Activated naive CD8-positive, alpha-beta T cell treated with anti-CD3 and anti-CD28 coated beads for 36 hours (primary cell): ENCODE measurements at places on chromosomes 2 and 18. TPM values are rescaled to one million over a fixed set of nuclear protein-coding genes. Genes with fewer than 3 reads are reported as not detected.
A peak's percentile ranks its signal among the peaks of the same experiment; 100 is the strongest.

GRCh38 chr2:36797324-36798070, 101.0 kb downstream of the VIT start:
- no peak for DNase-seq

GRCh38 chr2:381941-382727, 94.2 kb upstream of the ALKAL2 start:
- no peak for DNase-seq

DNA sequence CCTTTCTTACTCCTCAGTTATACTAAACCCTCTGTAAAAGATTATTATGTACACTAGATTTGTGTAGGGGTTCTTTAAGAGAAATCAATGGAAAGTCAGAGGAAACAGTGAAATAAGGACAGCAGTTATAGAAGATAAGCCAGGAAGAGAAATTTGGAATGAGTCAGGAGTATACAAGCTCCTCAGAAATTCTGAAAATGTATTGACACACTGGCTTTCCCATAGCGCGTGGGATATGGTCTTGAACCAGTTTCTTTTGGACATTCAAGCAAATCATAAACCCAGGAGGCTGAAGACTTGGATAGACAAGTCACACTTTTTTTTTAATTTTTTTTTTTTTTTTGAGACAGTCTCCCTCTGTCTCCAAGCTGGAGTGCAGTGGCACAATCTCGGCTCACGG, 316.1 kb upstream of the MMADHC start:
- DNase-seq, result no peak

DNA sequence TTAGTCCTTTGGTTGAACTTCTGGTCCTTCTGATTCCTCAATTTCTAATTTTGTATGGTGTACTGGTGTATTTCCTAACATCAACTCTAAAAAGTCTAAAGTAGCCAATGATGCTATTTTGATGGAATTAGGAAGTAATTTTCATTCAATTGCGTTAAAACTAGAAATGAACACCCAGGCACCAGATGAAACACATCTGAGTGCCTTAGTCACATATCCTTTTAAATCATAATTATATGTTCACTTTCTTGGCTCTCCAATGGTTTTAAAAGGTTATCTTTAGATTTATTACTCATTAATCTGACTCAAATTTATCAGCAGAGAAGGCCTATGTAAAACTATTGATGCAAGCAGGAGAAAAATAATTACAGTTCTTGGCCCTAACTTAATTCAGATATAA, 119.7 kb downstream of the GAREM1 start:
- DNase-seq, result no peak

- peak; percentile 47 for DNase-seq
Measured at GRCh38 chr2:231717281-231718171, 9.2 kb downstream of the PTMA start.

DNA sequence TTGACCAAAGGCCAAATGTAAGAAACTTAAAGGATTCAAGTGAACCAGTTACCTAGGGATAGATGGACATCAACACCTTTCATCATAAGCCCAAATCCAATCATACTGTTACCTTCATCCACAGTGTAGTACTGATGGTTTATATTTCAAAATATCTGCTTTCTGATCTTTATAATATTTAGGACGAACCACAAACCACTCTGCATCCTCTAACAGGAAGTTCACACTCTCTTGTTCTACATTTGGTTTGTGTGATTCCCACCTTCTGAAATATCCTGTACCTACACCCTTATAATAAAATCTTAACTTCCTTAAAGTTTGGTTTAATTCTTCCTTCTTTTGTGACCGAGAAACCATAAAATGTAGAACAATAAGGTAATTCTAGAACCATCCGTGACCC, 535.7 kb upstream of the CHAC2 start:
- DNase-seq, result no peak

- peak; percentile 30 for DNase-seq
Measured at GRCh38 chr2:26068602-26069298, 34.9 kb downstream of the RAB10 start.

- no peak for DNase-seq
Measured at GRCh38 chr2:240988146-240988545, 10.3 kb upstream of the SNED1 start.

GRCh38 chr18:59052965-59053820, 86.5 kb upstream of the SEC11C start:
- no peak for DNase-seq

GRCh38 chr2:65096948-65097347, 33.0 kb downstream of the RAB1A start:
- DNase-seq, result no peak

DNA sequence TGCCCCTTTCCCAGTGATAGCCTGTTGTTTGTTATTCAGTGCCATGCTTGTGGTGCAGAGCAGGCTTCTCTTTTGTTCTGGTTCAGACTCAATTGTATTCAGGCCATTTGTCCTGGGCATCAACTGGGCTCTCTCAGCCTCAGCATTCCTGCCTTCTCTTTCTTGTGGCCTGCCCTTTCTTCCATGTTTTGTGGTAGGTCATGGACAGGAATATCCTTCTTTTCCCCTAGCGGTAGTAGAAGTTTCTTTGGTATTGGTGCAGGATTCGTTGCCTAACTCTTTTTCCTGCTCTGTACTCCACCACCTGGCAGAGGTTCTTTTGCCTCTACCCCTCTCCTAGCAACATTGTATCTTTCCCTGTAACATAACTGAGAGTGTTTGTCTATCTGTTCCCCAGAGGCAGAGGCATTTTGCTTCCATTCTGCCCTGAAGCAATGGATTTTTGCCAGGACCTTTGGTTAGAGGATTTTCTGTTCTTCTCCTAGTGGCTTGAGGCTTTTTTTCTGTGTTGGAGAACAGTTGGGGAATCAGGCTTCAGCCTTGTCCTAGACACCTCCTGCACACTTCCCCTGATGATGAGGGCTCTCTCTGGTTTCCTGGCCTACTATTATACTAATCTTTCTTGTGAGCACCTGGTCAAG, 68.5 kb downstream of the NCOA1 start:
- no peak for DNase-seq

GRCh38 chr18:79741362-79741700, 56.4 kb upstream of the KCNG2 start:
- DNase-seq, result no peak

DNA sequence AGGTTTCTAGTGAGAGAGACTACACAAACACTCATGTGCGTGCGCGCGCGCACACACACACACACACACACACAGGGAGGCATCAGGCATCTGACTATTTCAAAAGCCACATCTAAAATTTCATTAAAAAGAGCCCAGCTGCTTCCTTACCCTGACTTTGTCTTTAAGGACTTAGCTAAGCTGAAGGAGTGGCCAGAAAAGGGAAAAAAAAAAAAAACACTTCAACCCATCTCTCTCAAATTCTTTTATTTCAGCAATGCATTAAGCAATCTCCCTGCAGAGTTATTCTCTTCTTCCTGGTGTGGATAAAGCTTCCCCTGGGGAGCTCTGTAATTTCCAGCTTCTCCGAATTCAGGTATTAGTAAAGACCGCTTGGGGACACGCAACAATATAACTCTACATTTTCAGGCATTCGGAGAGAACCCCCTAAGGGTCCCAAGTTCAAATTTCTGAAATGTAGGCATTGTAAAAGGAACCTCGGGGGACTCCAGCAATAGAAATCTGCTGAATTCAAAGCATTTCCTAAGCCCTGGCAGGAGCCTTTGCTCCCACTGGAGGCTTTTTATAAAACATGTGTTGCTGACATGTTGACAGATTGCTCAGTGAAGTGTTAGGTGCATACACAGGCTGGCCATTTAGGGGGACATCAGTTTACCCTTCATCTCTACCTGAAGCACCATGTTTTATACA, 67.0 kb downstream of the ZNF521 start:
- no peak for DNase-seq

DNA sequence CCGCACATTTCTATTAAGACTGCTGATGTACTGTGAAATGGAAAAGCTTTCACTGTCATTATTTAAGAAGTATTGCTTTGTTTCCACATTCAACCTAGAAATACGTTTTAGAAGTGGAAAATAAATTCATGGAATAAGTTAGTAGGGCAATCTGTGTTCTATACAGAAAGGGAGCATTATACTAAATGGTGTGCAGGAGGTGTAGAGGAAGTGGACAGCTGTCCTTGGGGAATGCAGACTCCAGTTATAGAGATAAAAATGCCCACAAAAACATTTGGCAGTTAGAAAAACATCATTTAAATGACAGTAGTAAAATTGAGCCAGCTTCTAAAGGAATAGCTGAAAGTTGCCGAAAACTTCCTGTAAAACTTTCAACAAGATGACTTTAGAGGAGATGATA, 46.8 kb downstream of the PIK3C3 start:
- no peak for DNase-seq

GRCh38 chr2:23617167-23617810, 232.3 kb downstream of the KLHL29 start:
- DNase-seq, result no peak

DNA sequence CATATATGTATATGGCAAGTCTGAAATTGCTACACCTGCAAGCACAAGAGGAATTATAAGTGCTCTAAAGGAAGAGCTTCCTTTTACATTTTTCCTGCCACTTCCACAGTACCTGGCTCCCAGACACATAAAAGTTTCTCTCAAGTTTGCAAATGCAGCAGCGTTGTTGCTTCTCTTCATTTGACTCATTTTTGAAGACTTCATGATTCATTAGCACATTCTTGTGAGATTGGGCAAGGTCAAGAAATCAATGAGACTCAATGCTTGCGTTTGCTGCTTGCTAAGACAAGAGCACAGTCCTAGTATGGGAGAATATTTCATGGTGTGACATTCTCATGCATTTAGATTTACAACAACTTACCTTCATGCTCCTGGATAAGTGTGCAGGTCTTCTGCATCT, 42.6 kb upstream of the PDCL3 start:
- no peak for DNase-seq

BMP10 gene
- total RNA-seq, result not detected

METTL8 gene
- 49.4 TPM for total RNA-seq

ERMN gene
- 1.9 TPM for total RNA-seq

DHX57 gene
- total RNA-seq, result 22.1 TPM

MPP4 gene
- not detected for total RNA-seq

FARSB gene
- total RNA-seq, result 68.6 TPM

NXPH2 gene
- total RNA-seq, result not detected

ITSN2 gene
- total RNA-seq, result 46.2 TPM

PDE1A gene
- total RNA-seq, result not detected

THADA gene
- total RNA-seq, result 34.5 TPM
